ENCODE measurements at places on chromosomes 3 and 15.

- no peak for DNase-seq
These were observed 220.8 kb upstream of the TPRG1 start for GRCh38 chr3:188950832-188951489.

- no peak for DNase-seq
These were observed 37.2 kb downstream of the AADACL2 start for GRCh38 chr3:151770956-151771355.

- no peak for DNase-seq
These were observed 76.4 kb upstream of the ETV5 start for GRCh38 chr3:186185194-186185787.

DNA sequence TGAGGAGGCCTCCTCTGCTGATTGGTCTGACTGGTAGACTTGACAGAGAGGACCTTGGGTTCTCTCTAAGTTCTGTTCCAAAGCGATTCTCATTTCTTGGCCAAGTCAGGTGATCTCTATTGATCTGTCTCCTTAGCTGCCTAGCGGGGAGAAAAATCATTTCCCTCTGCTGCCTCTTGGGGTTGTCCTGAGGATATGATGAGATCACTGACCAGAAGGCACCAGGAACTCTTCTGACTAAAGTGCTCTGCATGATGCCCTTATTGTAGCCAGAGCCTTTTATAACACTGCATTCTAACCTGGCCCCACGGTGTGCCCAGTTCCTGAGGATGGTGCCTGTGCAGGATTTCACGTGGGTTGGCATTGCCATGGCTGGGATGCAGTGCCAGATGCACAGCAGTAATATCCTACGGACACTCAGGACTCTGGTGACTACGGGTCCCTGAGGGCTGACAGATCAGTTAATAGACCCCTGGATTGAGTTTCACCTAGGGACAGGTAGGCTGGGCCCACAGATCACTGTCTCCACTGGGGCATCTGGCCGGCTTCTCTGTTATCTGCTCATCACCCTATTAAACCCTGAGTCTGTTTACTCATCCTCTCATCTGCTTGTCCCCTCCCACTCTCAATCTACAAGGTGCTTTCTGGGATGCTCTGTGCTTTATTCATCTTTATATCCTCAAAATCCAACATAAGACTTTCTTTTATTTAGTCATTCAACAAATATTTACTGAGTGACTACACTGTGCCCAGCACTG, 3.9 kb upstream of the HEG1 start:
- no peak for DNase-seq

- DNase-seq, result no peak
These were observed 4.1 kb upstream of the APOD start for GRCh38 chr3:195587824-195588223.

GRCh38 chr15:70955151-70955550, 62.5 kb downstream of the LRRC49 start:
- DNase-seq, result no peak

GRCh38 chr3:190699776-190700175, 162.7 kb downstream of the GMNC start:
- DNase-seq, result no peak

- DNase-seq, result no peak
These were observed 105.3 kb downstream of the THRB start for GRCh38 chr3:24389108-24390090.

GRCh38 chr3:60953351-60953750, 297.9 kb downstream of the FHIT start:
- no peak for DNase-seq

- DNase-seq, result no peak
These were observed 69.4 kb downstream of the STAG1 start for GRCh38 chr3:136682740-136683312.

GRCh38 chr3:175695251-175695650, 836.1 kb downstream of the NAALADL2 start:
- no peak for DNase-seq

- no peak for DNase-seq
These were observed 523.0 kb downstream of the FOXP1 start for GRCh38 chr3:71060536-71060935.

GRCh38 chr3:176431038-176431418, 766.3 kb downstream of the TBL1XR1 start:
- no peak for DNase-seq

GRCh38 chr3:43181202-43181821, 75.4 kb upstream of the POMGNT2 start:
- no peak for DNase-seq

GRCh38 chr3:76044601-76045600, 259.6 kb upstream of the ZNF717 start:
- no peak for DNase-seq

GRCh38 chr3:48467473-48468267, 21.1 kb downstream of the ATRIP start:
- no peak for DNase-seq

DNA sequence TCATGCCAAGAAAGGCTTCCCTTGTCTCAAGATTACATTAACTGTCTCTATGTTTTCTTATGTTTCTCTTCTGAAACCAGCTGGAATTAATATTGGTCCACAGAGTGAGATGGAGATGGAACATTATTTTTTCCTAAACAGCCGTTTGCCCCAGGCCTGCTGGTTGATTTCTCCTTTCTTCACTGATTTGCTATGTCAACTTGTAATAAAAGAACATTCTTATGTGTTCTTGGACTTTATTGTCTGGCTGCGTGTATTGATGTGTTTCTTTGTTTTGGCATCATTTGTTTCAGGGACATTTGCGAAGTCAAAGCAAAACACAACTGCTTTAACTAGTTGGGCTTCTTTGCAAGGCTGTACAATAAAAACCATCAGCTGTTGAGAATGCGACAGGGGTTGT, 168.5 kb downstream of the FAM43A start:
- DNase-seq, result no peak

- DNase-seq, result no peak
These were observed 3.1 kb upstream of the GPR15 start for GRCh38 chr3:98528474-98529346.

GRCh38 chr3:190586631-190587011, 72.7 kb downstream of the IL1RAP start:
- no peak for DNase-seq

DNA sequence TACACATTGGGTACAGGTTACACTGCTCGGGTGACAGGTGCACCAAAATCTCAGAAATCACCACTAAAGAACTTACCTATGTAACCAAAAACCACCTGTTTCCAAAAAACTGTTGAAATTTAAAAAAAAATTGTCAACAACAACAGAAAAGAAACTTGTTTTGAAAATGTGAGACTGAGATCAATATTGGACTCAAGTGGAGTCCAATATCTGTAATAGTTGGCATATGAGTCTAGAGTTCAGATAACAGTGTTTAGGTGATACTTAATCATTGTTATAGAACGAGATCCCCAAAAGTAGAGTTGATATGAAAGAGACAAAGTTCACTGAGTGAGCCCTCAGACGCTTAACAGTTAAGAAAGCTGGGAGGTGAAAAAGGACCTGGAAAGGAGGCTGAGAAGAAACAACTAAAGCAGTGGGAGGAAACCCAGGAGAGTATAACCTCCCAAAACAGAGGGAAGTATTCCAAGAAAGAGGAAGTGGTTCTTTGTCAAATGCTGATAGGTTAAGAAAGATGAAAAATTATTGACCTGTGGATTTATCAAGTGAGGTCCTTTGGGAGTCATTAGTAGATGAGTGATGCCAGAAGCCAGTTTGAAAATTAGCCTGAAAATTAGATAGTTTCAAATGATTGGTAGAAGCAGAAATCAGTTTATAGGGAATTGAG, 388.6 kb upstream of the DPH6 start:
- no peak for DNase-seq

DNA sequence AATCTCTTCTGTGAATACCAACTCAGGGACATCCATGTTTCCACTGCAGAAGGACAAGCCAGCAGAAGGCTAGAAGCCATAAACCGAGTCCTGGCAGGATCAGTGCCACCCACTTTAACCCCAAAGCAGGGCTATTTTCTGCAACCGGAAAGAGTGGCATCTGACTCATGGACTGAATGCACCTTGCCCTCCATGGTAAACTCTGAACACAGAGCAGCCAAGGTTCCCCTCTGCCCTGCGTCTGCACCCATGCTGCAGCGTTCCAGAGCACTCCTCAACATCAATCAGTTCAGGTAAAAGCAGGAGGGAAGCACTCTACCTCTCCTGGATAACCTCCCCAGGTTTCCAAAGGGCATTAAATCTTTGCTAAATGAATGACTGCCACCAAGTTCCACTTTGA, 801 bp upstream of the NGRN start:
- no peak for DNase-seq

DNA sequence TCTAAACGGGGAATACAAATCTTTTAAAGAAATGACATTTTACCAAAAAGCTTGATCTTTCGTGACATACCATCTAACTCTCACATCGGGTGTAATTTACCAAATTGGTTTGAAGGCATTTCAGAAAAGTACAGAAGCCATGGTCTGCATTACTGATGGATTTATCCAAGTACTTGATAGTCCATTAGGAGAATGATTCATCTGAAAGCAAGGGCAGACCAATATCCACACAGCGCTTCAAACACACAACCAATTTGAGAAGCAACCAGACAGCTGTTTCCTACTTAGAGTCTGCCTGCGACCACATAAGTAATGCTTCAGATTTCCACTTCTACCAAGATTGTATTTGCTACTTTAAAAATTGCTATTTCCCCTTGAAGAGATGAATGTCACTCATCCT, 697.6 kb upstream of the ALCAM start:
- DNase-seq, result no peak

- no peak for DNase-seq
These were observed 51.6 kb upstream of the DUT start for GRCh38 chr15:48279608-48280007.

GRCh38 chr3:190081389-190081788, 39.3 kb downstream of the P3H2 start:
- no peak for DNase-seq

- DNase-seq, result no peak
These were observed 73.7 kb upstream of the PROK2 start for GRCh38 chr3:71858503-71859122.

GRCh38 chr15:85708402-85708941, 86.3 kb downstream of the KLHL25 start:
- no peak for DNase-seq

DNA sequence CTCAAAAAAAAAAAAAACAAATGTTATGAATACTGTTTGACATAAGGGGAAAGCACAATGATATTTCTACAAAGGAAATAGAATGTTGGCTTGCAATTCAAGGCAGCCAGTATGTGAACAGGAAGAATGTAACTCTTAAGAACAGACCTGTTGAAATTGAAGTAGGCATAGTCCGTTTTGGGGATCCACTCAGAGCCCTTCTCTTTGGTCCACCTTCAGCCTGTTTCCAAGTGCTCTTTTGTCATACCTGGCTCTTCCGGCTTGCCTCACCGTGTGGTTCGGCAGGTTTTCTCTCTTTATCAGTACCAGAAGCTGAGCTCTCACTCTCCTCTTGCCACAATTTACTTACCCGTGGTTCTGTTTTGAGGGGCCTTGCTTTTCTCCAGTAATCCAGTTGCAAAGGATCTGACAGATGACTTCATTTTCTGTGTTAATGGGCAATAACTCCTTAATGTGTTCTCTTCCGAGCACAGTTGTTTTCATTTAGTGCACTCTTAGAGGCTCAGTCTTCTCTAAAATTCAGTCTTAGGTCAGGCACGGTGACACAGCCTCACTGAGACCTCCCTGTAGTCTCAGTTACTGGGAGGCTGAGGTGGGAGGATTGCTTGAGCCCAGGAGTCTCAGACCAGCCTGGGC, 6.7 kb downstream of the ABHD17C start:
- DNase-seq, result no peak

DNA sequence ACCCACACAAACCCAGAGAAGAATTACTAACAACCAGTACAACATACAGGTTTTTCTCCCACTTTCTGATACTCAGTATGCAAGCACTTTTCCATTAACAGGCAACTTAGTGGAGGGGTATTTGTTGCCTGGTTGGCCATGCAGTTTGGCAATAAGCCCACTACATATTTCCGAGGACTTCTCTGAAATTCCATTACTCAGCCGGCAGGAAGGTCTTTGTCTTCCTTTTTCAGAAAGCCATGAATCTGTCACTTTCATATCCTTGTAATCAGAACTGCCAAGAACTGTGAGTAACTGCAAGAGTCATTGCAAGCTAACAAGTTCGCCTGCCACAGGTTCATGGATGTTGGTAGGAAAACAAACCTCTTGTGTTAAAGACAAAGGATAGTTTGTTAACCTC, 422.3 kb upstream of the ROBO1 start:
- no peak for DNase-seq

DNA sequence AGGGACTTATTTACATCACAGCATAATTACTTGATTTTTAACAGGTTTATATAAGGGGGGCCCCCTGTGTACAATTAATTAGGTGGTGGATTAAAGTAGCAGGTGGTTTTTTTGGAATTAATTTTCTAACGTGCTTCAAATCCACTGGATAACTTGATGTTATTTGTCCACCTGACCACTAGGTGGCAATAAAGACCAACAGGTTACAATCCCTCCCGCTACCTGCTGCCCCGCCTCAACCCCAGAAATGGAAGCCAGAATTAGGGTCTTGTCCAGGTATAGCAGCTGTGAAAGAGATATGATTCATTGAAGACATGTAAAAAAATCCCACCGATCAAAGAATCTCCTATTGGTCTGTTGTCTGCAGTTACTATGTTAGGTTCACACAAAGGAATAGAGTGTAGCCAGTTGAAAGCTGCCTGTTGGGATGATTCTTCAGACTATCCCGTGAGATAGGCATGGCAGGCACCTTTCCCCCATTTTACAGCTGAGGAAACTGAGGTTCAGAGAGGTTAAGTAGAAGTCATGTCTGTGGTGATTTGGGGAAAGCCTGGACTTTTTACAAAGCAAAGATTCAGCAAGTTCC, 44.0 kb downstream of the MFSD1 start:
- no peak for DNase-seq

- DNase-seq, result no peak
These were observed 2.1 kb downstream of the RPP25 start for GRCh38 chr15:74954515-74954914.

DNA sequence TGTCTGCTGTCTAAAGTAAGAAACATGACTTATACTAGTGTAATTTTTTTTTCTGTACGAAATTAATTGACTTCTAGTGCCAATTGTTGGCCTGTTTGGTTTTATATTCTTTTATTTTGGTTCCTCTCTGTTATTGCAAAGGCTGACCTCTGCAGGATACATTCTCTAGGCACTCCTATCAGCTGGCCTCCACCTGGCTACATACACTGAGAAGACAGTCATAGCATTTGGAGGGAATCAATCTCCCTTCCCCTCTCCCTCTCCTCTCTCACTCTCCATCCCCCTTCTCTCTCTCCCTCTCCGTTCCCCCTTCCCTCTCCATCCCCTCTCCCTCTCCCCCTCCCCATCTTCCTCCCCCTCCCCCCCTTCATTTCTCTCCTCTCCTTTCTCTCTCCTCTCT, 116.7 kb downstream of the MCTP2 start:
- DNase-seq, result no peak

- peak; percentile 28 for DNase-seq
These were observed 186.6 kb upstream of the NSMCE3 start for GRCh38 chr15:29456255-29456654.

- DNase-seq, result no peak
These were observed 182.1 kb downstream of the NECTIN3 start for GRCh38 chr3:111253733-111254132.

- no peak for DNase-seq
These were observed 38.6 kb downstream of the PIK3R4 start for GRCh38 chr3:130707902-130708601.

GRCh38 chr3:113167825-113168801, 43.2 kb upstream of the BOC start:
- no peak for DNase-seq
